ENCODE measurements at places on chromosomes 3 and 15.

GRCh38 chr3:158663246-158663645 lies 9.2 kb downstream of the LXN start:
- DNase-seq = no peak

DNA sequence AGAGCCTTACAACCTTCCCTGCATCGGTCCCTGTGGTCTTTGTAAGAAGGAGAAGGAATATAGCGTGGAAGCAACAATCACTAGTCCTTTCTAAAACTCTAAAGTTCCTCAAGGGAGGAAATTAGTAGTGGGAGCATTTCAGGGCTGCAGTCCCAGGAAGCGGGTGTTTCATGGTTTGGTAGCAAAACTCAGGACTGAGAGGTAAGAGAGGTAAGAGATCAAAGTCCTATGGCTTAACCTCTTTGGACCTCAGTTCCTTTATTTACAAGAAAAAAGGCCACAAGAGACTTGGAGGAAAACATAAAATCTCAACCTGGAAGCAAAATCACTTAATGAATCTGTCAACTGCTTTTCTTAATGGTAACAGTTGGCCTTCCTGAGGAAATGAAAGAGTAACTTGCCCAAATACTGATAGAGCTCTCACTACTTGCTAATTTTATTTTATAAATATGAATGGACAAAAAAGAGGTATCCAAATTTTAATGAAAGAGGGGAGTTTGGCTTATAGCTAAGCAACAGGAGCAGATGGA lies 14.3 kb downstream of the LRRC28 start:
- DNase-seq = no peak

DNA sequence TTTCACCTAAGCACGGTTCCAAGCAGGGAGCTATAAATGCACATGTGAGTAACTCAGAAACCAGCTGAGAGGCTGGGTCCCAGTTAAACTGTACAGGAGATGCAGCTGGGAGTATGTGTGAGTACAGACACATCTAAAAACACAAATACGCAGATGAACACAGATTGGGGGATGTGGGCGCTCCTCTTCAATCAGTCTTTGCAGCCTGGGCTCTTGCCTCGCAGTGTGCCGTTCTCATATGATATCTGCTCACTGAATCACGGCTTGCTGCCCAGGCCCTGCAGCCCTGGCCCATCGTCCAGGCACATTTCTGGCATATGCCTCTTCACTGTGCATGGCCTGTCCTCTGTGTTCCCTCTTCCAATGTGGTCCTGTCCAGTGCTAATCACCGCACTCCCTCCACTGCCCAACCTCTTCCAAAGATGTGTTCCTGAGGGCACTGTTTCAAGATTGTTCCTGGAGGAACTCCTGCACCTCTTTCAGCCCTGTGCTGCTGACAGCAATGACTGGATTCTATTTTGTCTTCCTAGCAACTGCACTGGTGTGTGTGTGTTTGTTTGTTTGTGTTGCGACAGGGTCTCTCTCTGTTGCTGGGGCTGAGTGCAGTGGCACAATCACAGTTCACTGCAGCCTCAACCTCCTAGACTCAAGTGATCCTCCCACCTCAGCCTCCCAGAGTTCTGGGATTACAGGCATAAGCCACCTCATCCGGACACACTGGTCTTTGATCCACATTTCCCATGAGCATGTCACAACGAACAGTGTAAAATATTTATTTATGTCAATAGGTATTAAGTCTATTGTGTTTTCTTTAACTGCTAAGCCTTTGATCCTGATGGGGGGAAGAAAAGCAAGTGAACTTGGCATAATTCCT lies 17.0 kb downstream of the CA12 start:
- DNase-seq = no peak

DNA sequence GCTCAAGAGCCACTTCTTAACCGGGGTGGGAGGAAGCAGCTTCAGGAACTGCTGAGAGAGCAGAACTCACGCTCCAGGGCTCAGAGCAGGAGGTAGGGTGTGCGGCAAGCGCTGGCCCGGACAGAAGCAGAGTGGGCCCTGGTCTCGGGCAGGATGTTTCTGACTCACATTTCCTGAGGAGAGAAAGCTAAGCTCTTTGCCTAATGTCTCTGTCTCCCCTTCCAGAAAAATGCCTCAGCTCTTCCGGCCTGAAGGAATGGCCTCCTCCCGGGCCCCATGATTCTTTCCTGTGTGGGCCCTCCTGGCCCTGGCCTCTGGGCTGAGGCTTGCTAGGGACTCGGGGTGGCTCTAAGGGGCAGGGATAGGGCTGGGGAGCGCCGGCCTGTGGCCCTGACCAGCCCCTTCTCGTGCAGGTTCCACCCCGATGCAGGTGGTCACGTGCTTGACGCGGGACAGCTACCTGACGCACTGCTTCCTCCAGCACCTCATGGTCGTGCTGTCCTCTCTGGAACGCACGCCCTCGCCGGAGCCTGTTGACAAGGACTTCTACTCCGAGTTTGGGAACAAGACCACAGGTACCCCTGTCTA lies 4.1 kb upstream of the STAB1 start:
- DNase-seq = no peak

DNA sequence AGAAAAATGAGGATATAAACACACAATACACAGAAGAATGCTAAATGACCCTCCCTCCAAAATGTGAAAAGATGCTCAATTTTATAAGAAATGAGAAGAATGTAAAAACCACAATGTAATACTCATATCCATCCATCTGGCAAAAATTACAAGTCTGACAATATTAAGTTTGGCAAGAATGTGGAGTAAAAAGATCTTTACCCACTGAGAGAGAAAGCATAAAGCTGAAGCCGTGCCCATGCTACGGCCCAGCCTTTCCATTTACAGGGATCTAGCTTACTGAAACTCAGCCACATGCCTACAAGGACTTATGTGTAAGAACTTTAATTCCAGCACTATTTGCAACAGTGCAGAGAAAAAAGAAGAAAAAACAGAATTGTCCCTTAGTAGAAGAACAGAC lies 42.9 kb downstream of the ATP13A3 start:
- no peak for DNase-seq

DNA sequence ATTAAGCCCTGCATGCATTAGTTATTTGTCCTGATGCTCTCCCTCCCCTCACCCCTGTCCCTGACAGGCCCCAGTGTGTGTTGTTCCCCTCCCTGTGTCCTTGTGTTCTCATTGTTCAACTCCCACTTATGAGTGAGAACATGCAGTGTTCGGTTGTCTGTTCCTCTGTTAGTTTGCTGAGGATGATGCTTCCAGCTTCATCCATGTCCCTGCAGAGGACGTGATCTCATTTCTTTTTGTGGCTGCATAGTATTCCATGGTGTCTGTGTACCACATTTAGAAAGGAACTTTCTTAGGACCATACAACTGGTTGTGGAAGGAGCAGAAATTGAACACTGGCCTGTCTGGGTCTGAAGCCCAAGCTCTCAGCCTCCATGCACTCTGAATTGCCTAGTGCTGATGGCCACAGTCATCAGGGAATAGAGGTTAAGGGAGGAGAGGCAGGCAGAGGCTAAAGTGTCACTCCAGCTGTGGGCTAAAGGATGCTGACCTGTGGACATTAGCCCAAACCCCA lies 138.5 kb downstream of the FNDC3B start:
- no peak for DNase-seq

- DNase-seq = no peak
Observed at GRCh38 chr3:76788206-76788605, 251.7 kb upstream of the ROBO2 start.

DNA sequence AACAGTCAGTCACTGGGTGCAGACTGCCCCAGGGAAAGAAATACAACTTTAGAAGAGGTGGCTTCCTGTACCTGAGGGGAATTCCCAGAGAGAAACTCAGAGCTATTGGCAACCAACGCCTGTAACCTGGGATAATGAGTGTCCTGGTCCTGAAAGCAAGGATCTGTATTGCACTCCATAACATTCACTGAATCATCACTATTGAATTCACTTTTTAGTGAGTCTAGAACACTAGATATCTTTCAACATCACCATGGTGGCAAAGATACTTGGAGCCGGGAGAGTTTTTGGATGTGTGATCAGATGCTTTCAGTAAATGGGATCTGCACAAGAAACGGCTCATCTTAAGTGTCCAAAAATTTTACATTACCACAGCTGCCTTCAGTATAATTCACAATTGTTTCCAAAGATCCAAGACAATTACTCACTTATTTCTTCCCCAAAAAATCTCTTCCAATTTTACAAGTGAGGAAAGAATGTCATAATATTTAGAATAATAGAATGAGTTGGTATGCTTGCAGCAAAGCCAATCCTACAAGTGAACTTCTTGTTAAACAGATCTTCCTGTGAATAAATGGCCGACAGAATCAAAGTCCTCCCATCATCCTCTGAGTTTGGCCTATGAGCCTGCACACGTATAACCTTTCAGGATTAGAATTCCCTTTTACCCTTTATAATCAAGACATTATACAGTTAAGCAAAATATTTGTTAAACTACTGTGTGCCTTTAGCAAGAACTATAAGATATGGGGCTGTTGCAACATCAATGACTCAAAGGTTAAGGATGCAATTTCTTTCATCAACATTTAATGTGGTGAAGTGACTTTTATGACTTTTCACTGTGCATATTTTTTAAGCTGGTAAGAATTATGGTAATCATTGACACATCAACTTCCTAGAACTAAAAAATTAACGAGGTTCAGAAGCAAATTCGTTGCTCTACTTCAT lies 243.3 kb upstream of the COL8A1 start:
- DNase-seq = peak; percentile 36

- no peak for DNase-seq
Observed at GRCh38 chr15:38795471-38796245, 231.0 kb upstream of the RASGRP1 start.

- peak; percentile 34 for DNase-seq
Observed at GRCh38 chr3:196640297-196641018, 964 bp downstream of the NRROS start.

GRCh38 chr3:104279617-104280016 lies 1087.1 kb upstream of the ALCAM start:
- DNase-seq = peak; percentile 36

GRCh38 chr15:35208353-35208752 lies 123.3 kb upstream of the NANOGP8 start:
- no peak for DNase-seq

DNA sequence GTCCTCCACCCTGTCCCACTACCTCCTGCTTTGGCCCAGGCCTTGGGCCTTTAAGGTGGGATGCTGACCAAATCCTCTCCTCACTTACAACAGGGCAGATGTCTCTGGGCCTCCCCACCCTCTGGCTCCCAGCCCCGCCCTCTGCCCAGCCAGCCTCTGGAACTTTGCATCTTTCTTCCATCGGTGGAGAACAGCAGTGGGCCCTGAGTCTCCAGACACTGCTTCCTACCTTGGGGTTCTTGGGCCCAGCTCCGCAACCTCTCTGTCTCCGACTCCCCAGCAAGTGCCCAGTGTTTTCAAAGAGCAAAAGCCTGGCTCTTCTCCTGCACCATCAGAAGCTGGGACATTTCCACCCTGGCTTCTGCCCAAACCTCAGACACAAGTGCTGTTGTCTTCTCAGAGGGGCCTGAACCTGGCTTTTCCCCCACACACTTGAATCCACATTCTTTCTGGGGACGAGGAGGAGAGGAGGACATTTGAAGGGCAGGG lies 33.1 kb downstream of the MRAS start:
- DNase-seq = no peak

DNA sequence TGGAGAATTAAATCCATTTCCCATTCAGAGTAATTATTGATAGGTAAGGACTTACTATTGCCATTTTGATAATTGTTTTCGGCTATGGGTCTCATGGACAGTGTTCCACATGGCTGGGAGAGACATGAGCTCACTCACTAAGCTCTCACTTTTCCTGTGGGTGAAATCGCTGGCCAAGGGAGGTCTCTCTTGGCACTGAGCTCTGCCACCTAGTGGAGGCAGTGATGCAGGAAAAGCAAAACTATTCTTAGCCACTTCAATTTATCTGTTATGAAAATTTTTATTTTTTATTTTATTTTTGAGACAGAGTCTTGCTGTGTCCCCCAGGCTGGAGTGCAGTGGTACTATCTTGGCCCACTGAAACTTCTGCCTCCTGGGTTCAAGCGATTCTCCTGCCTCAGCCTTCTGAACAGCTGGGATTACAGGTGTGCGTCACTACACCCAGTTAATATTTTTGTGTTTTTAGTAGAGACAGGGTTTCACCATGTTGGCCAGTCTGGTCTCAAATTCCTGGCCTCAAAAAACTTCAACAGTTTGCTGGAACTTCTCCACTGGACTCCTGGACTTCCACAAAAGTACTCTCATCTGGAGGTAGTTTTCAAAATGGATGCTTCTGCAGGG lies 4.7 kb upstream of the RNF13 start:
- DNase-seq = peak; percentile 58

- no peak for DNase-seq
Observed at GRCh38 chr3:33030246-33030645, 66.7 kb downstream of the GLB1 start.

- DNase-seq = no peak
Observed at GRCh38 chr3:147651107-147651778, 242.1 kb downstream of the ZIC1 start.

DNA sequence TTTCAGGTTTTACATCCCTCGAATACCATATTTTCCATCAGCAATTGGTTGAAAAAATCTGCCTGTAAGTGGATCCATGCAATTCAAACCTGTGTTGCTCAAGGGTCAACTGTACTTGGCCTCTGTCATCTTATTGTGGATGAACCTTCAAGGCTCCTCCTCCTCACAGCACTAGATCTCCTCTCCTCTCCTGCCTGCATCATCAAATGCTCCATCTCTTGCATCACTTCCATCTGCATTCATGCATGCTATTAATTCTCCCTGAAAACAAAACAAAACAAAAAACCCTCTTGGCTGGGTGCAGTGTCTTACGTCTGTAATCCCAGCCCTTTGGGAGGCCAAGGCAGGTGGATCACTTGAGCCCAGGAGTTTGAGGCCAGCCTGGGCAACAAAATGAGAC lies 10.1 kb downstream of the BCL2L10 start:
- peak; percentile 48 for DNase-seq

GRCh38 chr15:40793216-40793989 lies 13.5 kb upstream of the ZFYVE19 start:
- no peak for DNase-seq

DNA sequence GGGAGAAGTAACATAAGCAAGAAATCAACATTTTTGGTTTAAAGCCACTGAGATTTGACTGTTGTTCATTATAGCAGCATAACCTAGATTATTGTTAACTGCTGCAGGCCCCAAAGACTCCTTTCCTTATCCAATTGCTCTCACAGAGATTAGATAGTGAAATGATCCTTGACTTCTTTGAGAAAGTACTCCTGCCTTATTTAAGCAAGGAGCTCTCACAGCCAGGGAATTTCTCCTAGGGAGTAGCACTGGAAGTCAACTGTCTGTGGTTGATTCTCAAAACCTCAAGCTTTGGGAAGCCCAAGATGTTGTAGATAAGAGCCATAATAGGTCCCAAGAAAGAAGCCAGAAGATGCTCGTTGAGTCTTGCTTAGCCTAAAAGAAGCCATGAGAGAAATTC lies 151.8 kb upstream of the TSC22D2 start:
- DNase-seq = no peak

- DNase-seq = peak; percentile 50
Observed at GRCh38 chr3:9384141-9384828, 13.1 kb upstream of the SETD5 start.

- no peak for DNase-seq
Observed at GRCh38 chr15:85825719-85826118, 31.0 kb upstream of the KLHL25 start.

GRCh38 chr3:61966200-61966599 lies 404.8 kb downstream of the PTPRG start:
- DNase-seq = no peak

- DNase-seq = no peak
Observed at GRCh38 chr15:37550360-37551024, 383.9 kb upstream of the TMCO5A start.
